ENCODE measurements at places on chromosomes 13 and 19.

DNA sequence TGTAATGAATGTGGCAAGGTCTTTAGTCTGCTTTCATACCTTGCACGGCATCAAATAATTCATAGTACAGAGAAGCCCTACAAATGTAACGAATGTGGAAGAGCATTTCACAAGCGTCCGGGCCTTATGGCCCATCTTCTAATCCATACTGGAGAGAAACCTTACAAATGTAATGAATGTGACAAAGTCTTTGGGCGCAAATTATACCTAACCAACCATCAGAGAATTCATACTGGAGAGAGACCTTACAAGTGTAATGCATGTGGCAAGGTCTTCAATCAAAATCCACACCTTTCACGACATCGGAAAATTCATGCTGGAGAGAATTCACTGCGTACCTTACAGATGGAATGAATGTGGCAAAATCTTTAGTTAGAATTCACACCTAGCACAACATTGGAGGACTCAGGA, 3.3 kb upstream of the ZNF880 start:
- no peak for DNase-seq

- DNase-seq = no peak
Observed at GRCh38 chr13:20428666-20429644, 96.7 kb downstream of the CRYL1 start.

DNA sequence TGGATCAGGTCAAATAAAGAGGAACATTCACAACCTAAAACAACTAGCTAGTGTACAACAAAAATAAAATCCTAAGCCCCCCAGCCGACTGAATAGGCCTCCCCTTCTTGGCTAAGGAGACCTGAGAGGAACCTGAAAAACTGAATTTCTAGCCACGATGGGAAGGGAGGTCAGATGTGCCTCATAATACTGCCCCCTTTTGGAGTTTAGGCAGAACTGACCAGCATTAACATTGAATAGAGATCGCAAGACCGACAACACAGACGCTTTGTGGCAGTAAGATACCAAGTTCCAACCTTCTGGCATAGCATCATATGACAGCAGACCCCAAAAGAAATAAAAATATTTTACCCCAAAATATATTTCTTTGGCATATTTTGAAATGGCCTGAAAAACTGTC, 15.9 kb downstream of the CBY2 start:
- no peak for DNase-seq

DNA sequence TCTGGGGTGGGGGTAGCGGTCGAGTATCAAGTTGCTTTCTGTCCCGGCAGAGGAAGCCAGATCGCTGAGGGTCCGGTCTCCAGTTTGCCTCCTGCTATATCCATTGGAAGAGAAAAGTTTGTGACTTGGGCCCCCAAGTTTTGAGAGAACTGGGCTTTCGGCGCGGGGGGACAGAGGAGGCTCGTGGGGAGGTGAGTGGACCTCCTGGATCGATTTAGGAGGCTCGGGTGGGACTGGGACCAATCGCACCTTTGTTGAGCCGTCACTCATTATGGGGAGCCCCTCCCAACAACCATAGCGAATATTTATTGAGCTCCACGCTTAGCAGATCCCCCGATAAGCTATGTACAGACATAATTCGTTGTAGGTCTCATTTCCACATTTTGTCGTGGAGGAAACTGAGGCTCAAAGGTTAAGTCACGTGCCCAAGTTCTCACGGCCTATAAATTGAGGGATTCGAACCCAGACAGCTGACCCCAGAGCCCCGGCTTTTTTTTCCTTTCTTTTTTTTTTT, 909 bp downstream of the RFXANK start:
- no peak for DNase-seq

DNA sequence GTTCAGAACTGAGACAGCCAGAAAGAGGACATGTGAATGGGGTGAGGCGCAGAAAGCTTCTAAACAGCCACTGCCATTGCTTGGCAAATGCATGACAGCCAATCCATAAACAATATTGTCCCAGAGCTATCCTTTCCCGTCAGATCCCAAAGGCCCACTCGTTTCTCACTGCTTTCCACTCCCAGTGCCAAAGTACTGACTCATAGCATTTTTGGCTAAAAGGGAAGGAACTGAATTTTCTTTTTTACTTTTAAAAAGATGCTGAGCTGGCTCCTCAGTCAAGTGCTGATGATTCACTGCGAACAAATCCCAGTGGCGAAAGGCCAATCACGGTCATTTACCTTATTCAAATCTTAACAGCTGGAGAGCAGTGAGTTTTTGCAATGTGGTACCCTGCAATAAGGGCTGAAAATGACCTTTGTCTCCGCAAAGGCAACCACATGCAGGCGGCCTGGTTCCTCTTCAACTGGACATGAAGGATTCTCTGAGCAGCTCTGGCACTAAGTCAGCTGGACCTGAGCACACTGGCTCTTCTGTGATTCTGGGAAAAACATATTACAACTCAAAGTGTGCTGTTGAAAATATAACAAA, 151.7 kb downstream of the DCLK1 start:
- no peak for DNase-seq

DNA sequence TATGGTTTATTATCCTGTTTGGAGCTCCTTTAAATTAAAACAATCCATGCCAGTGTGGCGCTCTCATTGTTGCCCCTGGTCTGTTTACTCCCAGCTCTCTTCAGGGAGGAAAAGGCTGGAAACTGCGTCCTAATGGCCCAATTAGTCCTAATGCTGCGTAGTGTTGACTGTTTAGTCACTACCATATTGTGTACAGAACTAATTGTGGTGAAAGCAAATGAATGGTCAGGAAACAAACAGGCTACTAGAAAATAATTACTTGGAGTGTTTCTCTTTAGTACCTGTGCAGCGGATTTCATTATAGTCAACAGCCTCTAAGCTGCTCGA, 54.5 kb upstream of the MTIF3 start:
- no peak for DNase-seq

DNA sequence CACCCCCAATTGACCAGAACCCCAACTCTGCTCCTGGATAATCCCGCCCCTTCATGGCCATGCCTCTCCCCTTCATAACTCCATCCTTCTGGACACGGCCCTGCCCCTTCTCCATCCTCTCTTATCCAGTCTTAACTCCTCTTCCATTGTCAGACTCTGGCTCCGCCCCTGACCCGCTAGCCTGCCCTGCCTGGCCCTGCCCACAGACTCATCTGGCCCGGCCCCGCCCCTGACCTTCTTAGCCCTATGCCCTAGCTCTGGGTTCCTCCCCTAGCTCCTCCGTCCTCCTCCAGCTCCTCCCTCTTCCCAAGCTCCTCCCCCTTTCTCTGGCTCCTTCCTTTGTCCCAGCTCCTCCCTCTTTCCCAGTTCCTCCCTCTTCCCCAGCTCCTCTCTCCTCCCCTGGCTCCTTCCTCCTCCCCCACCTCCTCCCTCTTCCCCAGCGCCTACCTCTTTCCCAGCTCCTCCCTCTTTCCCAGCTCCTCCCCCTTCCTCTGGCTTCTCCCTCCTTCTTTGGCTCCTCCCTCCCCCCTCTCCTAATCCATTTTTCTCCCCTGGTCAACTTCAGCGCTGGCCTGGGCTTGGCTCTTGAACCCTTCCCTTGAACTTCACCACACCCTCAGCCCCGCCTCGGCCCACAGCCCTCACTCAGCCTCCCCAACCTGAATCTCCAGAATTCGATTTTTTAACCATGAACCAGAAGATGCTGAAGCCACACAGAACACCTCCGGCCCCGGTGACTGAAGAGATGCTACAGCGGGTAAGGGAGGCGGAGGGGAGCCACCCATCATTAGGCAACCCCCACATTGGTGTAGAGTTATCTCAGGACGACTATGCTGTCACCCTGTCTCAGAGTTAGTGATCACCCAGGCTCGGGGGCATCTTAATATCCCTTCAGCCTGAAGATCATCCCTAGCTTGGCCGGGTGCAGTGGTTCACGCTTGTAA, 9.2 kb upstream of the ZNF358 start:
- no peak for DNase-seq

- no peak for DNase-seq
Observed at GRCh38 chr13:50543782-50544181, 299.7 kb downstream of the DLEU7 start.

GRCh38 chr19:1252821-1253513, 4.6 kb downstream of the MIDN start:
- DNase-seq = no peak

GRCh38 chr19:6925801-6926751, 38.7 kb downstream of the ADGRE1 start:
- DNase-seq = no peak
